Fibroblast of skin of right biceps (primary cell): ENCODE measurements at places on chromosomes 6 and 20.

- peak; percentile 93 for DNase-seq
These were observed 6.3 kb downstream of the OSER1 start for GRCh38 chr20:44204156-44204831.

- no peak for DNase-seq
These were observed 111.2 kb downstream of the IRF4 start for GRCh38 chr6:502761-503160.

GRCh38 chr20:43188861-43189553 is 699 bp downstream of the PTPRT start:
- DNase-seq = no peak

GRCh38 chr20:14632906-14633305 is 295.5 kb upstream of the FLRT3 start:
- peak; percentile 10 for DNase-seq

DNA sequence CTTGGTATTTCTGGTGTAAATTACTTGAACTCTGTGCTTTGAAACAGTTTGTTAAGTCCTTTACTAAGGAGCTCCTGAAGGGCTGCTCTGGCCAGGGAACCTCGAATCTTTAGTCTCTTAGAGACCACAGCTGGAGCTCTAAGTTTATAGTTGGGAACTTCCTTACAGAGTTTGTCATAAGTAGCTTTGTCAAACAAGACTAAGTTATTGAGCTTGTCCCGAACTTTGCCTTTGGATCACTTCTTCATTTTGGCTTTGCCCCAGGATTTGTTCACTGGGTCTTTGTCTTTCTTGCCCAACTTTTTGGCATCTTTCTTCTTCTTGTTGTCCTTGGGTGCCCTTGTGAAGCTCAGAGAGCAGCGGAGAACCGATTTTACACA is 64.8 kb downstream of the FAM50B start:
- DNase-seq = no peak

- peak; percentile 15 for DNase-seq
These were observed 29.4 kb downstream of the SIM1 start for GRCh38 chr6:100435299-100435698.

DNA sequence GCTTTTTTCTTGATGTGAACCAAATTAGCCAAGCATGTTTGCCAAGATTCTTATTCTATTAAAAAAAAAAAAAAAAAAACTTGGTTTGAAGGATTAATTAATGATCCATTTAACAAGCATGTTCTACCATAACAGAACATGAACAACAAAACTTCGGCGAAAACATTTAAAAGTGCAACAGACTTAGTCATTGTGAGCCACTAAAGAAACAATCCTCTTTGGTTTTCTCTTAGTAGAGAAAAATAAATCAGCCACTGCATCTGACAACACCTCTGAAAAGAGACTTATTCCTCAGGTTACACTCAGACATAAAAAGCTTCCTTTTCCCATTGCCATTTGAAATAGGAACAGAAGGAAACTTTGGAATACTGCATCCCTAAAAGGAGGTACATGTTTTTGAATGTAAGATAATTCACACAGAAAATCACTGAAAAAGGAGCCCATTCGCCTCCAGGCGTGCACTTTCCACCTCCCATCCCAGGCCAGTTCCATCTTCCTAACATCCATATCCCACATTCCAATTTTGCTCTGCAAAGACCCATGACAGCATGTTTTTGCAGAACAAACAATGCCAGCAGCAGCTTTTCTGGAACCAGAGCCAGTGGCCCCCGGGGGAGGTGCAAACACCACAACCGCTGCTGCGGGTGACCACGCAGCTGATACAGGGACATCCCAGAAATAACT is 79.5 kb downstream of the ZMYND8 start:
- DNase-seq = peak; percentile 89

- DNase-seq = no peak
These were observed 127.0 kb downstream of the PHACTR3 start for GRCh38 chr20:59731376-59731775.

DNA sequence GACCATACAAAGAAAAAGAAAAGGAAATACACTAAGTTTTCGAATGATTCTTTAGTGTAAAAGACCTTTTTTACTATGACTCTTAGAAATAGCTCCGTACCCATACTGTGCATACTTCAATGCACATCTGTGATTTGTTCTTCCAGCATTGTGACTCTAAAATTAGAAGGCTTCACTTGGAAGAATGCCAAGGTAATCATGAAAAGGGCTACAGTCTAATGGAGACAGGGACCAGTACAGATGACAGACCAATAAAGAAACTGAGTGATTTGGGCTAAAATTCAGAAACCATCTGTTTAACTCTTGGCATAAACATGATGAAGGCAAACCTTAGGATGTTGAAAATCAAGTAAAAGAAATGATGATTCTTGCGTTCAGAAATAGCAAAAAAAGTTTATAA is 46.3 kb downstream of the CYP39A1 start:
- DNase-seq = no peak

DNA sequence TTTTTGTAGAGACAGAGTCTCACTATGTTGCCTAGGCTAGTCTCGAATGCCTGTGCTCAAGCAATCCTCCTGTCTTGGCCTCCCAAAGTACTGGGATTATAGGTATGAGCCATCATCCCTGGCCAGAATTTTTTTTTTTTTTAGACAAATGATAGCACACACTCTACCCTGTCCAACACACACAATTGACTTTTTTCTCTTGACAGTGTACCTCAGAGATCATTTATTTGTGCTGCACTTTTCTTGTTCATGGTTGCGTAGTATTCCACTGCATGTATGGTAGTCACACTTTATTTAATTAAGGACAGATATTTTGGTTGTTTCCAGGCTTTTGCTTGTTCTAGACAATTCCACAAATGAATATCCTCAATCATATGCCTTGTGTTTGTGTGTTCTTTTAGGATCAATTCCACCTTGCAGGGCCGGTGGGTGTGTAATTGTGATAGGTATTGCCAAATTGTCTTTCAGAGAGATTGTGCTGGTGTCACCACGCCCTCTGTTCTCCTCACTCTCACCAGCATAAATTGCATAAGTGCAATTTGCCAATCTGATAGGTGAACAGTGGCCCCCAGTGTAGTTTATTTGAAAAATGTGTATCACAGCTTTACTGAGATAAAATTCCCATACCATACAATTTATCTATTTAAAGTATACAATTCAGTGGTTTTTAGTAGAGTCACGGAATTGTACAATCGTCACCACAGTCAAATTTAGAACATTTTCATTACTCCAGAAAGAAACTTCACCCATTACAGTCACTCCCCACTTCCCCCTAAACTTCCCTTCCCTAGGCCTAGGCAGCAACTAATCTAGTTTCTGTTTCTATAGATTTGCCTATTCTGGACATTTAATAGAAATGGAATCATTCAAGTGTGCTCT is 20.1 kb downstream of the SRC start:
- DNase-seq = no peak
